ENCODE measurements at places on chromosomes 2 and 18.

DNA sequence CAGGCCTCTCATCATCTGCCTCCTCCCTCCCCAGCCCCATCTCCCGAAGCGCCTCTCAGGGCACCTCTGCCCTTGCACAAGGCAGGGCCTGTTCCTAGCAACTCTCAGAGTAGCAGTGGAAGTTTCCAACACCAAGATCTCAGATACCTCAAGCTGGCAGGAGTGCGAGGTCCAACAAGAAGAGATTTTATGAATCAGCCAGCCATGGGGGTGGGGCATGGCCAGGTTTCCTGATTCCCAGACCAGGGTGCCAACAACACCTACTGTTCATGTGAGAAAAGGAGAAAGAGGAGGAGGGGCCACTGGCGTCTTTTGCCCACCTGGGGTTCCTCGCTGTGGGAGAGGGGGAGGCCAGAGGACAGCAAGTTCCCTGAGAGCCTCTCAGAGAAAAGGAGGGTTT is 6.6 kb upstream of the STEAP3 start:
- DNase-seq: no peak

GRCh38 chr2:173119944-173120343 is 44.3 kb downstream of the MAP3K20 start:
- DNase-seq: no peak

- DNase-seq: no peak
These were observed 56.3 kb downstream of the ZAP70 start for GRCh38 chr2:97769711-97770110.

DNA sequence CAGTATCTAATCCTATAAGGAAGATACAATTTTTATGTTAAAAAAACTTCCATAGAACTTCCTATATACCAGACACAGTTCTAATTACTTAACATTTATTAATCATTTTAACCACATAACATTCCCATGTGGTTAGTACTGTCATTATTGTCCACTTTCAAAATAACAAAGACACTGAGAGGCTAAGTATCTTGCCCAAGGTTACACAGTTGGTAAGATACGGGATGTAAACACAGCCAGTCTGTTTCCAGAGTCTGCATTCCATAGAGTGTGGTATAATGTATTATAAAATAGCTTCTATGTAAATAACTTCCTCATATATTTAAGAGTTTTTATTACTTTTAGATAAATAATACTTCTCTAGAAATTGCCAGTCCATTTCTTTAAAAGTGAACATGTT is 383.3 kb upstream of the ETAA1 start:
- DNase-seq: no peak

- DNase-seq: no peak
These were observed 268.3 kb downstream of the VAPA start for GRCh38 chr18:10182009-10182624.

DNA sequence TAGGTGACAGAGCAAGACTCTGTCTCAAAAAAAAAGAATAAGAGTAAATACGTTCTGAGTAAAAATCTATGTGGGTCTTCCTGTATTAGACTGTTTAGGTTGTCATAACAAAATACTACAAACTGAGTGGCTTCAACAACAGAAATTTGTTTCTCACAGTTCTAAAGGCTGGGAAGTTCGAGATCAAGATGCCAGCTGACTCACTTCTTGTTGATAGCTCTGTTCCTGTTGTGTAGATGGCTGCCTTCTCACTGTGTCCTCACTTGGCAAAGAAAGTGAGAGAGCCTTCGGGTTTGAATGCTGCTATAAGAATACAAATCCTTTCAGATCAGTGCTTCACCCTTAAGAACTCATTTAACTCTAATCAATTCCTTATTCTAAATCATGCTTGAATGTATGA is 430.0 kb upstream of the VWC2L start:
- DNase-seq: peak; percentile 30

DNA sequence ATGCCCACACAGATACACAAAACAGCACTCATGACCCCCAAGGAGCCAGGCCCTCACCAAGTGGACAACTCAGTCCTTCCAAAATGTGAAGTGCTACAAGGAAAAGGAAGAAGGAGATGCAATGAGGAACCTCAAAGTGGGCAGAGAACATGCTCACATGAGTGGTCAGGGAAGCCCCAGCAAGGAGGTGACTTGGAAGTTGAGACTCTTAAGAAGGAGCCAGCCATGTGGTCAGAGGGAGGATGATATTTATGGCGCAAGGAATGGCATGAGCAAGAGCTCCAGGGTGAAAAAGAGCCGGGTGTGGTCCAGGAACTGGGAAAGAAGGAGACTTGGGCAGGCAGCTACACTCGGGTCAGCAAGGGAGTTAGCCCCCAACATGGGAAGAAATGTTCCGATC is 30.0 kb upstream of the KLHL29 start:
- no peak for DNase-seq

- no peak for DNase-seq
These were observed 42.8 kb upstream of the PTMA start for GRCh38 chr2:231665245-231666170.

DNA sequence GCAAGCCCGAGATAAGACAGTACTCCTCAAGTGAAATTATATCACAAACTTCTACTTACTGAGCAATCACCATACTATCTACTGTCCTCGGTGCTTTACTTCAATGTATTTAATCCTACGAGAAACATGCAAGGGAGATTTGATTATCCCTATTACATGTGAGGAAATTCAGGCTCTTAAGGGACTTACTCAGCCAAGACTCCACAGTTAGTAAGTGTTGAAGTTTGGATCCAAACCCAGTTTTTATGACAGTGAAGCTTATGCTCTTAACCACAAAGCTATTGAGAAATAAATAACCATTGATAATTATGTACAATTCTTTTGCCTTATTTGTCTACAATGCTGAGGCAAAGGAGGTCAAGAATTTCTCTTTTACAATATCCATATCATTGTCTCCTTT is 672.9 kb upstream of the ACVR2A start:
- DNase-seq: no peak

DNA sequence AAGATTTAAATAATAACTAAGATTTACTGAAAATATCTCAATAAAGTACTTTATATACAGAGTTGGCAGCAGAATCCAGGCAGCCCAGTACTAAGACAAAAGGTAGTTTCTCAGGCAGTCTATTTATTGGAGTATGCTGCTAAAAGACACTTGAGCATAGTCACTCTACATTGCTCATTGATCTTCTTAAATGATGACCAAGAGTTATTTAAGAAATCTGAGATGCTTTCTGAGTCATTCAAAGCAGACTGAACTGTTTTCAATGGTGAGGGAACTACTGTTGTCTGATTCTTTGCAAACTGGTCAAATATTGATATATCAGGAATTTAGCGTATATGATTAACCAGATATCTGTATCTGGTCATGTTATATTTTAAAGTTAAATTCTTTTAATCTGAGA is 133.6 kb downstream of the PHLPP1 start:
- DNase-seq: peak; percentile 68

DNA sequence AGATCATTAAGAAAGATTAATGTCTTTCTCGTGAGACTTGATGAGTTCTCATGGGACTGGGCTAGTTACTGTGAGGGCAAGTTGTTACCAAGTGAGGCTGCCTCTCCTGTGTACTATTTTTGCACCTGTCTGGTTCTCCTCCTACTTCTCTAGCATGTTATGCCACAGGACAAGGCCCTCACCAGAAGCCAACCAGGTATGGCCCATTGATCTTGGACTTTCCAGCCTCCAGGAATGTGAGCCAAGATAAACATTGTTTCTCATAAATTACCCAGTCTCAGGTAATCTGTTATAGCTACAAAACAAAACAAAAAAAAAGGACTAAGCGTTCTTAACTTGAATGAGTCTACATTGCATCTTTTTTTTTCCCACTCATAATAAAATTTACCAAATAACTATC is 184.1 kb downstream of the CDH7 start:
- no peak for DNase-seq

- DNase-seq: no peak
These were observed 1176.9 kb downstream of the SUCLG1 start for GRCh38 chr2:83282043-83282795.
